ENCODE measurements at places on chromosomes 5 and 9.

DNA sequence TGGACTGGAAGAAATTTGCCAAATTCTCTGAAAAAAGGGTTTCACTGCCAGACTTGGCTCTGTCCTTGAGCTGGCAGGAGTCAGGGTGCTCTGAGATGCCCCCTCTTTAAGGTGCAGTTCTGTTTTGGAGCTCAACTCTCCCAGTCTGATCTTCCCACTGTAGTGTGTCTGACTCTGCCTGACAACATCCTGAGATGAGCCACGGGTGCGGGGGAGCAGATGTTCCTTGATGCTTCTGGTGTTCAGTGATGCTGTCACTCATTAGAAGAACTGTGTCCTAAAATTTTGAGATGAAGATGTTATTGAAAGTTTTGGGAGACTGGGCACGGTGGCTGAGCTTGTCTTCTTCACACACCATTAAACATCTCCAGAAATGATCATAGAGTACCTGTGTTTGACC is 78.2 kb downstream of the BASP1 start:
- peak; percentile 51 for DNase-seq

- no peak for DNase-seq
Observed at GRCh38 chr9:130920762-130921299, 18.2 kb downstream of the FIBCD1 start.

GRCh38 chr5:39159811-39160490 is 59.4 kb downstream of the FYB1 start:
- no peak for DNase-seq

GRCh38 chr5:181153814-181154213 is 6.4 kb downstream of the OR2V2 start:
- no peak for DNase-seq

DNA sequence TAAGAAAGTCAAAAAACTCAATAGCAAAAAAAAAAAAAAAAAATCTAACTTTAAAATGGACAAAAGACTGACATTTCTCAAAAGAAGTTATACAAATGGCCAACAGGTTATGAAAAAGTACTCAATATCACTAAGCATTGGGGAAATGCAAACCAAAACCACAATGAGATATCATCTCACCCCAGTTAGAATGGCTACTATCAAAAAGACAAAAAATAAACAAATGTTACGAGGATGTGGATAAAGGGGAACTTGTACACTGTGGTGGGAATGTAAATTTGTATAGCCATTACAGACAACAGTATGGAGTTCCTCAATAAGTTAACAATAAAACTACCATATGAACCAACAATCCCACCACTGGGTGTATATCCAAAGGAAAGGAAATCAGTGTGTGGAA is 37.2 kb downstream of the ENC1 start:
- no peak for DNase-seq

DNA sequence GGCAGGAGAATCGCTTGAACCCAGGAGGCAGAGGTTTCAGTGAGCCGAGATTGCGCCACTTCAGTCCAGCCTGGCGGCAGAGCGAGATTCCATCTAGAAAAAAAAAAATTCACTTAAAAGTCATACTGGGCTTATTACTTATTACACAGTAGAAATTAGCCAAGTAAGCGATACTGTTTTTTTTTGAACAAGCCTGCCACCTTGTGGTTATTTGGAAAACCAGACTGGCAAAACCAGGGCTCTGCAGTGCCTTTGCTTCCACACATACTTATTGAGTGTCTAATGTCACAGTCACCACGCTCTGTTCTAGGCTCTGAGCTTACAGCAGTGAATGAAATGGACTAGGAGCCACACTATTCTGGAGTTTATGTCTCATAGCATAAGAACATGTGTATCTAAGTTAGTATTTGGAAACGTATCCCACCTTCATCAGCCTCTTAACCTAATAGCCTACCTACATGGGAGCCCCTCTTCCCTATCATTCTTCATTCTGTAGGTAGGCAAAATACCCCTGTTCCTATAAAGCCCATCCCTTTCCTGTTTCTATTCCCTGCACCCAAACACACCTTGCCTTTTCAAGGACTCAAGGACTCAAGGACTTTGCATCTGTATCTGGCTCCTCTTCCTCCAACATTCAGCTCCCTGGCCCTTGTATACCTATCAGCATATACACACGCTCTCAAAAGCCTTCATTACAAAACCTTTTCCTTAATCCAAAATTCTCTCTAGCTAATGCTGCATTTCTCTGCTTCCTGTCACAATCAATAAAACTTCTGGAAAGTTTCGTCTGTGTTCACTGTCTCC is 13.9 kb upstream of the BASP1 start:
- peak; percentile 77 for DNase-seq

- no peak for DNase-seq
Observed at GRCh38 chr5:116563736-116564308, 10.8 kb downstream of the SEMA6A start.

DNA sequence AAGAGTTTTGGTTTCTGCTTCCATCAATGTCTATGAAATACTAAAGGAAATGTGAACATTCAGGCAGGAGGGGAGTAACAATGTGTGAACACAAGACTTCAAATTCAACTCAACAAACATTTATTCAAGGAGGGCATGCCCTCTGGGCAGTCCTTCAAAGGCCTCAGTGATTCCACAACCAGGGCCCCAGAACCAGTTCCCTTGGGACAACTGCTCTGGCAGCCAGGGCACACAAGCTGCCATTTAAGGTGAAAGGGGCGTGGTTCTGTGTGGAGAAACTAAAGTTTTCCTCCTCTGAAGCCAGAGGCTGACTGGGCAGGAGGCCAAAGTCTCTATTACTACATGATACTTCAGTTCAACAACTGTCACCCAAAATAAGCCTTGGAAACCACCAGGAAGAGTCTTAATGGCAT is 3.2 kb downstream of the RBM18 start:
- DNase-seq: peak; percentile 6

- no peak for DNase-seq
Observed at GRCh38 chr9:137311986-137312851, 10.1 kb upstream of the NRARP start.

DNA sequence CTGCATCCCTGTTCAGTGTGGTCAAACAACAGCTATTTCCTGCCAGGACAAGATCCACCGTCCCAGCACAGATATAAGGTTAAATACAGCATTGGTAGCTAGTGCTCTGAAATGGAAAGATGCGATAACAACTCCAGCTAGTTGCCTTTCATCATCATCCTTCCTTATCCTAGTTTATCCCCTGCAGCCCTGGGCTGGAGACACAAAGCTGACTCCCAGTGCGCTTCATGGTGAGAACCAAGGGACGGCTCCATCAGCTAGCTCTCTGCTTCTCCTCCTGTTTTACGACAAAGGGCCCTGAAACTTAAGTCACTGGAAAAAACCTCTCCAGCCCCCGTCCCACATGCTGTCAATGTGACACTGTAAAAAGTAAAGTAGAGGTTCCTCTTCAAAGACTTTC is 37.9 kb downstream of the CDC14B start:
- DNase-seq: no peak

GRCh38 chr5:64939772-64940510 is 171.2 kb downstream of the CWC27 start:
- DNase-seq: no peak

GRCh38 chr9:34536685-34537084 is 13.9 kb upstream of the ENHO start:
- no peak for DNase-seq

- no peak for DNase-seq
Observed at GRCh38 chr9:86075132-86076109, 23.9 kb downstream of the GOLM1 start.

DNA sequence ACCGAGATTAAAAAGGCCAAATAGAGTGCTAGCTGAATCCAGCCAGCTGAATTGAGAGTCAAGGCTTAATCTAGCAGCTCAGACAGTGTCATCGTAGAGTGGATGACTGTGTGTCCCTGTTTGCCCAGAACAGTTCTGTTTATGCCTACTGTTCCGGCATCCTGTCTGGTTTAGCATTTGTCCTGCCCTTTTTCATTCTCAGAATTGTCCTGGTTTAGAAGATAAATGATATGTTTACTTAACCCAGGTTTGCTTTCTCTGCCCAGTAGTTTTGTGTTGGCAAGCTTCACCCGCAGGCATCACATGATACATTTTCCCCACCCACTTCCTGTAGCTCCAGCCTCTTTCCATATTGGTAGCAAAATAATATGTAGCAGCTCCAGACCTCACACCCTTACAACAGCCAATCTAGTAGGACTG is 41.3 kb upstream of the ZSWIM6 start:
- DNase-seq: no peak

GRCh38 chr9:18980189-18980588 is 52.8 kb downstream of the SAXO1 start:
- DNase-seq: peak; percentile 23

- no peak for DNase-seq
Observed at GRCh38 chr5:64575561-64575960, 69.7 kb downstream of the RGS7BP start.

DNA sequence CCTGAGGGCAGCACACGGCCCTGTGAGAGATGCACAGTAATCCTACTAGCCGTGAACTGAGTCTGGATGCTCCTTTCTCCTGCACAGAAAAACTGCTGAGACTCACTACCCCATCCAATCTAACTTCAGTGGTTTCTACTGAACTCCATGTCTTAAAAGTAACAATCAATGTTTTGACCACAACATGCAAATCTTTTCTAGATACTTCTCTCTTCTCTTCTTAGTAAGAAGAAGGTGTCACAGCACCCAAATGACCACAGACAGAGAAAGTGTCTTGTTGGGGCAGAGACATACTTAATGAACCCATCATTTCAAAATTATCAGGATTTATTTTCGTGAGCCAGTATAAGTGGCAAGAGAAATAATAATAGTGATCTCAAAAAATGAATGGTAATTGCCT is 285.8 kb upstream of the MEF2C start:
- DNase-seq: no peak

DNA sequence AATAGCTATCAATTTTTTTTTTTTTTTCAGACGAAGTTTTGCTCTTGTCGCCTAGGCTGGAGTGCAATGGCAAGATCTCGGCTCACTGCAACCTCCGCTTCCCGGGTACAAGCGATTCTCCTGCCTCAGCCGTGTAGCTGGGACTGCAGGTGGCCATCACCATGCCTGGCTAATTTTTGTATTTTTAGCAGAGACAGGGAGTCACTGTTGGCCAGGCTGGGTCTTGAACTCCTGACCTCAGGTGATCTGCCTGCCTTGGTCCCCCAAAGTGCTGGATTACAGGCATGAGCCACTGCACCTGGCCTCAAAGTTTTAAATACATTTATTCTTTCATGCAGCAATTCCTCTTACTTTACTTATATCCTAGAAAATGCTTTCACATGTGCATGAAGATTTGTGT is 17.6 kb downstream of the TRIM14 start:
- no peak for DNase-seq

DNA sequence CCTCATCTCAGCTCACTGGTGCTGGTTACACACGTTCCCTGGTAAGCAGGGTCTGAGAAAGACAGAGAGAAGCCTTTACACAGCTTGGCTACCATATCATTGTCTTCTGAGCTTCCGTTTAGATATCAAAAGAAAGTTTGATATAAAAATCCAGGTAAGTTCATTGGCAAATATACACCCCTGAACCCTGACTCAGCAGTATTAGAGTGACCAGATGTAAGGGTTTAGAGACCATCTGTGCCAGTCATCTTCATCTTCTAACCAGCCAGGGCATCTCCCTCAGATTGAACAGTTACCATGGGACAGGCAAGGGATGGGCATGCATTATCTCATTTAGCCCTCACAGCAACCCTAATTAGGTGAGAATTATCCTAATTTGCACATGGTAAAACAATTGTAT is 232.1 kb downstream of the MED10 start:
- no peak for DNase-seq

DNA sequence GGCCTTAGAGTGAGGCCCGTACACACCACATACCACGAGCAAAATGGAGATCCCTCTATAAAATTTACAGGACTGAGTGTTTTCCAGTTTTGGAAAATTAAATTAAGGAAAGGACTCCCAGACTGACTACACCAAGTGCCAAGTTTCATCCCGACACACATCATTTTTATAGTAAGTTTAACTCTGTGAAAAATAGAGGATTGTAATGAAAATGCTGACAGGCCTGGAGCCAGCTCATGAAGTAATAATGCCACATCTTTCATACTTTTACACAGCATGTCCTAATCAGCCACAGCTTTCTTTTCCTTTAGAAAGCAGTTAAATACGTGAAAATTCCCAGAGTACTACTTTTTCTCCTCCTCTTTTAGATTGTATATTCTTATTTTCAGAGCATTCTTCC is 169.2 kb downstream of the SAXO1 start:
- DNase-seq: no peak

- peak; percentile 57 for DNase-seq
Observed at GRCh38 chr5:3265131-3265885, 330.3 kb upstream of the IRX1 start.

DNA sequence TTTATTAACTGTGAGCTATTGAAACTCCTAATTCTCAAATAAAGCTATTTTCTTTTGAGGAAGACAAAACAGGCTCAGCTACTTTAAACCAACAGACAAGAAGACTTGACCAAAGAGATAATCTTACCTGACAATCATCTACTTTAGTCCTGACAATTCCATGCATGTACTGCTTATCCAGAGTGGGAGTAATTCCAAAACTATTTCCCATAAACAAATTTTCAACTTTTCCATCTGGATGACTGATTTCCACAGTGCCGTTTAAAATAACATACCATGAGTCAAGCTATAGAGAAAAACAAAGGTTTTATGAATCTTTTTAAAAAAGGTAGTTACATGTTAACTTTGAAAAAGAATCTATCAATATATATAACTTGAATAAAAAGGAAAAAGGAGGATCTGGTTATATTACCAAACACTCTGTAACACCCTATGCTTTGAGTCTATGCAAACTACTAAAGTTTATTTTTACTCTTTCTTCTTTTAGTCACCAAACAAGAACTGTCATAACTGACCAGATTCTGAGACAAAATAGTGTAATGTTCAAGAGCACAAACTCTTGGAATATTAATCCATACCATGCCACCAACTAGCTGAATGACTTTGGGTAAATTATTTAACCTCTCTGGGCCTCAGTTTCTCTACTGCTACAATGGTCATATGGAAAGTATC is 129.7 kb downstream of the RAPGEF6 start:
- DNase-seq: no peak

- no peak for DNase-seq
Observed at GRCh38 chr5:39052141-39052540, 22.1 kb downstream of the RICTOR start.

GRCh38 chr5:138051441-138052296 is 18.8 kb upstream of the FAM13B start:
- DNase-seq: no peak

DNA sequence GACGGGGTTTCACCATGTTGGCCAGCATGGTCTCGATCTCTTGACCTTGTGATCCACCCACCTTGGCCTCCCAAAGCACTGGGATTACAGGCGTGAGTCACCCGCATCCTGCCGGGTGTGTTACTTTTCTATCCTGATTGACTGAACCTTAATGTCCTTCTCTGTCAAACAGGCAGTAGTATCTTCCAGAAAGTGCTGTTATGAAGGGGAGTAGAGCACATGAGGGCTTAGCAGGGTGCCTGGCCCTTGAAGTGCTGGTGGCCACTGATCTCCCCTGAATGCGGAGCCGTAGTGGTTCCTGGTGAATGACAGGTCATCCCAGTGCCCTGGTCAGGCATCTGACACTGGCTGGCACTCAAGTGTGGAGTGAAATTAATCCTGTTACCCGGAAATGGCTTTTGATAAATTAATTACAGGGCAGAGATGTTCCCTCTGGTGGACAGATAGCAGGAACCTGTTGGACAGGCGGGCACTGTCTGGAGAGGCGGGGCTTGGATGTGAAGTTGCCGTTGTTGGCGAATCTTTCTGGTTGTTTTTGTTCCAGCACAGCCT is 28.4 kb downstream of the PRRC2B start:
- no peak for DNase-seq

GRCh38 chr5:154136141-154136540 is 54.4 kb upstream of the GALNT10 start:
- no peak for DNase-seq

Data from Ammon's horn (tissue), 1 donor.